ENCODE measurements at places on chromosomes 6 and 20.
A peak's percentile ranks its signal among the peaks of the same experiment; 100 is the strongest.

DNA sequence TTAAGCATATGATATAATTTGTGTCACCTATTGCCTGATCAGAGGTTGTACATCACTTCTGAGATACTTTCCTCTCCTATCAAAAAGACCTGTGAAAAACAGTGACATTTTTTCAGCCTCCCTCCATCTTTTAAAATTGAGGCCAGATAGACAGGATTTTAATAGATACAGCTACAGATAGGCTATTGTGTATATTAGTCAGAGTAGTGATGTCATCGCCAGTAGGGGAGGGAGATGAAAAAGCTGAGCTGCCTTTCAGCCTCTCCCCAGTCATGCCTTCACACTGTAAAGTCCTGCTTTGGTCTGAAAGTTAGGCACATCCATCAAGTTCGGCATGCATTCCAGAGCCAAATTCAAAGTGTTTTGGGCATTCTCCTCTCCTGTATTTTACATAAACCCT is 7.9 kb upstream of the PABPC1L start:
- peak; percentile 96 for DNase-seq

DNA sequence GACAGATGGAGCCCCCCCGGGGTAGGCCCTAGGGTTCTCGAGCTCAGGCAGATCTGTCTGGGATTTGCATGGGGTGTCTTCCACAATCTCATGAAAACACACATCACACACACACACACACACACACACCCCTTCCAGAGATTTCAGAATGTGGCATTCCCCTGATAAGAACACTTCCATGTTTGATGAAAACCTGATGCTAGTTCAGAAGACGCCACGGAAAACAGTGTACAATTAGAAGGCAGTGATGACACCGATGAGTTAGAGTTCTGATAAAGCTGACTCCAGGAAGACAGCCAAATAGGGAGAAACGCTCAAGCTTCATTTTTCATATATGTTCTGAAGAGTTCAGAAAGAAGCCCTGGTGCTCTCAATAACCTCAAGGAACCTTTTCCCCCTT is 438.7 kb upstream of the JARID2 start:
- DNase-seq: no peak

GRCh38 chr6:53433951-53434285 is 85.2 kb upstream of the ELOVL5 start:
- DNase-seq: no peak

DNA sequence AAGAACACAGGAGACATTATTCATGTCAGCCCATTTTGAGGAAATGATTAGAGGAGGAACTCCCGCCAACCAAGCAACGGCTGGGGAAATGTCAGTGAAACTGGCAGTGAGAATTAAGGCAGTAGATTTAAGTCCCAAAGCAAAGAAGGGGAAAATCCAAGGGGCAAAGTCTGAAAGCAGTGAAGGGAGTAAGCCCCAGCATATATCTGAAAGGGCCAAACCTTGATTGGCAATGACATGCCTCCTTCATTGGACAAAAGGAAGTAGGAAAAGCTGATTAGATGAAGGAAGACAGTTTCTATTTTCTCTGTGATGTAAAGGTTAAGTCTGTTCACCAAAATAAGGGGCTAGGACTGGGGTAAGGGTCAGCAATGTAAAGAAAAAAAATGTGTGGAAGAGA is 190.3 kb downstream of the RNF144B start:
- DNase-seq: no peak

DNA sequence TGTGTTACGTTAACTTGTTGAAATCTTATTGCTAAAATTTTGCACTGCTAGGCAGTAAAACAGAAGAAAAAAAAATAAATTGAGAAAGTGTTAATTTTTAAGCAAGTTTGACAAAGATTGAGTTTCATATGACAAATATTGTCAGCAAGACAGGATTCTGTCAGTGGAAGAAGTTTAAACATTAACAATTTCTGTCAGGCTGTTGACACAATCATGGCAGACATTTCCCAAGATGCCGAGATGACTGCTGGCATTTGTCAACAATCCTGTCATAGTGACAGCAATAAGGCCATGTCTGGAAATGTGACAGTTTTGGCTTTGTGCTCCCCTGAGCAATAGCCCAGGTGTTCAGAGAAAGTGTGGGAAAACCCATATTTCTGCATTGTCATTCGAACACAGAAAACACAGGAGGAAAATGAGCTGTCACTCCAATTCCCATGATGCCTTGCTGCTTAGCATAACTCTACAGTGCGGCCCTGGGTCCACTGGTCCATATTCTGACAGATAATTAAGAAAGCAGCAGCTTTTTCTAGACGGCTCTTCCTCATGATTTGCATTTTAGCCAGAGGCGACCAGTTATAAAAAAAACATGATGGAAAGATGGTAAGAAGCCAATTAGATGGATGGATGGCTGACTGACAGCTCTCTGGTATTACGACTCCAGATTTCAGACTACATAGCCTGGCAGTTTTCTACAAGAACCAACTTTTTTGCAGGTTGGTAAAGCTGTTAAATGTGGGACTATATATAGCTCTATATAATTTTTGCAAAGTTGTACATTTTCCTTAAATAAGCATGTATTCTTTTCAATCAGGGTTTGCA is 43.6 kb upstream of the DEFB112 start:
- DNase-seq: no peak

- DNase-seq: peak; percentile 20
Observed at GRCh38 chr6:797479-798077, 104.6 kb upstream of the EXOC2 start.

DNA sequence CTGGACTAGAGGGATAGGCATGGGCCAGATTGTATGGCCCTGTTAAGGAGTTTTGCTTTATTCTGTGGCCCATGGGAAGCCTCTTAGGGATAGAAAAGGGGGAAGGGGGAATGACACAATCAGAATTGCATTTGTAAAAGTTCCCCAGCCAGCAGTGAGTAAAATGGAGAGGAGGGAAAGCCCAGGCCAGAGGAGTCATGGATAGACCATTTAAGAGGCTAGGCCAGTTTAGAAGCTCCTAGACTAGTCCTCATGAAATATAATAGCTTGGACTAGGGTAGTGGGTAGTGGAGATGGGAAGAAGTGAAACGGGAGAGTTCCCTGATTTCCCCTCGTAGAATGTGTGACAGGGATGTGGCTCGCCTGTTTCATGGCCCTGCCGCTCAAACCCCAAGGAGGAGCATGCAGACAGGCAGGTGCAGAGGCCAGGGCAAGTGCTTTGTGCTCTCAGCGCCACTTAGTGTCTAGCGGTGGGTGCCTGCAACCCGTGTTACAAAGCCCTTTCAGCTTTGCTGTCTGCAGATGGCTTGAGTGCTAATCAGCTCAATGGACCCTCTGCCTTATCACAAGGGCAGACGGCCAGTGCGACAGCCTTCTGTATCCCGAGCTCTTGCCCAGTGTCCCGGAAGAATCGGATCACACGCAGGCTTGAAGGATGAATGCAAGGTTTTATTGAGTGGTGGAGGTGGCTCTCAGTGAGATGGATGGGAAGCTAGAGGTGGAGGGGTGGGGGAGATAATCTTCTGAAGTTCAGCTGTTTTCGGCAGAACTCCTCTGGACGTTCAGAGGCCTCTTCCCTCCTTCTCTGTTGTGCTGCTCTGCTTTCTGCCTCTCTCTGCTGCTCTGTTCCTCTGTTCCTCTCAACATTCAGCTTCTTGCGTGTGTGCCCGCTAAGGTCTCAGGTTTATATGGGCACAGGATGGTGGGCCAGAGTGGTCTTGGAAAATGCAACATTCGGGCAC is 141.1 kb downstream of the CEP57L1 start:
- no peak for DNase-seq

DNA sequence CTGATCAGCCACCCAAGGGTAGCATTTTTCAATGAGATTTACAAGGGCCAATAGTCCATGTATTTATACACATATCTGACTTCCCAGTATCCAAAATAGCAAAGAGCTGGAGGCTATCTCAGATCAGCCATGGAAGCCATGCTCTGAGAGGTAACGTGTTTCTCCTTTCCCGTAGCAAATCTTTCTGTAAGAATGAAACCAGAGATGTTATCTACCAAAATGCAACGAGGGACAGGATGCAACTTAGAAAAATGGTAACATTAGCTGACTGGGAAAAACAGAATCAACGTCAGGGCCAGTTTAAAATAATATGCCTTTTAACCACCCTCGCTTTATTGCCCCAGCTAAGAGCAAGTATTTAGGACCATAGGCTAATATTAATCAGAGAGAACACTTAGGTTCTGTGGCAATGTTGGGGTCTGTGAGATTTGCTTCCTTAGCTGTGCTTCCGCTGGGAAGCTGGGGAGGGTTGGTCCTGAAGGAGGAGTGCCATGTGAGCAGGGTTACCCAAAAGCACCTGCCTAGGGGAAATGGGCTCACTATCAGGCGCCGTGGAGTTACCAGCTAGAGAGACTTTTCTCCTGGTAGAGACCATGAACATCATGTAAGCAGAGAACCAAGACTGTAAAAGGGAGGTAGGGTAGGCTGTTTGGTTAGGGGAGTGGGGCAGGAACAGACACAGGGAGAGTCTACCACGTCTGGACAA is 1.2 kb downstream of the ZNF831 start:
- DNase-seq: no peak

GRCh38 chr20:14410869-14411555 is 73.6 kb upstream of the FLRT3 start:
- DNase-seq: no peak

GRCh38 chr6:96465321-96465903 is 56.2 kb upstream of the UFL1 start:
- no peak for DNase-seq

- DNase-seq: no peak
Observed at GRCh38 chr6:10613077-10613476, 81.3 kb downstream of the C6orf52 start.

DNA sequence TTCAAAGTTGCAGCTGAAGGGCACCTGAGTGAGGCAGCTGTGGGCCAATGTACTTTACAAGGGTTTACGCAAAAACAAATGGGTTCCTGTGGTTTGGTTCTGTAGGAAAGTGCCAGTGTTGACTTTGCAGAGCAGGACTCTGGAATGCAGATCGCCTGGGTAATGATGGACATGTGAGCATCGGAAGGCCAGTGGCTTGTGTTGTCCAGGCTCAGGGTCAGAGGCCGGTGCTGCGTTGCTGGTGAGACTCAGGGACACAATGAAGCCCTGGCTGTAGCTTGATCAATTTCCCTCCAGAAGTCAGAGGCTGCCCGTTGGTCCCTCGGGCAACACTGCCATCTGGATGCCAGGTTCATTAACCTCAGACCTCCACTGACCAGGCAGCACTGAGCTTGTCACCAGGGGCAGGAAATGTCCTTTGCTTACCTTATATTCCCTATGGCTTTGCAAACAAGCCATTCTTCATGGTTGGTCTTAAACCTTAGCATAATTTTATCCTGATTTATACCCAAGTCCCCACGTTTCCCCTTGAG is 753.4 kb downstream of the QKI start:
- DNase-seq: no peak

GRCh38 chr6:45428727-45429126 is 51.0 kb upstream of the SUPT3H start:
- no peak for DNase-seq

GRCh38 chr6:29850011-29850553 is 22.5 kb downstream of the HLA-G start:
- no peak for DNase-seq

All from COLO829 (cell line).